ENCODE measurements at places on chromosomes 13 and 19.

- no peak for DNase-seq
These were observed 1241.9 kb downstream of the UQCRFS1 start for GRCh38 chr19:27971071-27971470.

- DNase-seq: no peak
These were observed 51.5 kb downstream of the EPS15L1 start for GRCh38 chr19:16420336-16420676.

DNA sequence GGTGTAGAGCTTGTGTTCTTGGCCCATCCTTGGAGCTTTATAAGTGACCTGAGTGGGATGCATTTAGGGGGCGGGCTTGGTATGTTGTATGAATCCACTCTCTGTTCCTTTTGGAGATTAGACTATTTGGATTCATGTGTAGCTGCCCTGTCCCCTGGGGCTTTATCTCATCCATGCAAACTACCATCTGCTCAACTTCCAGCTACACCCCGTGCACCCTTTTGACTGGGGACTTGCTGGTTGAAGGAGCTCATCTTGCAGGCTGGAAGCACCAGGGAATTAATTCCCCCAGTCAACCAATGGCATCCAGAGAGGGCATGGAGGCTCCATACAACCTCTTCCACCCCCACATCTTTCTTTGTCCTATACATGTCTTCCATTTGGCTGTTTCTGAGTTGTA, 6.1 kb downstream of the CLEC4M start:
- no peak for DNase-seq

GRCh38 chr19:39413911-39414608, 1.6 kb downstream of the PLEKHG2 start:
- DNase-seq: no peak

GRCh38 chr13:50167224-50167947, 152.1 kb downstream of the KCNRG start:
- DNase-seq: no peak

GRCh38 chr19:33678796-33679585, 57.2 kb downstream of the CHST8 start:
- DNase-seq: no peak

- no peak for DNase-seq
These were observed 333.9 kb downstream of the MYO16 start for GRCh38 chr13:108963276-108963810.

GRCh38 chr13:25843692-25844091, 208.1 kb downstream of the SHISA2 start:
- DNase-seq: no peak

DNA sequence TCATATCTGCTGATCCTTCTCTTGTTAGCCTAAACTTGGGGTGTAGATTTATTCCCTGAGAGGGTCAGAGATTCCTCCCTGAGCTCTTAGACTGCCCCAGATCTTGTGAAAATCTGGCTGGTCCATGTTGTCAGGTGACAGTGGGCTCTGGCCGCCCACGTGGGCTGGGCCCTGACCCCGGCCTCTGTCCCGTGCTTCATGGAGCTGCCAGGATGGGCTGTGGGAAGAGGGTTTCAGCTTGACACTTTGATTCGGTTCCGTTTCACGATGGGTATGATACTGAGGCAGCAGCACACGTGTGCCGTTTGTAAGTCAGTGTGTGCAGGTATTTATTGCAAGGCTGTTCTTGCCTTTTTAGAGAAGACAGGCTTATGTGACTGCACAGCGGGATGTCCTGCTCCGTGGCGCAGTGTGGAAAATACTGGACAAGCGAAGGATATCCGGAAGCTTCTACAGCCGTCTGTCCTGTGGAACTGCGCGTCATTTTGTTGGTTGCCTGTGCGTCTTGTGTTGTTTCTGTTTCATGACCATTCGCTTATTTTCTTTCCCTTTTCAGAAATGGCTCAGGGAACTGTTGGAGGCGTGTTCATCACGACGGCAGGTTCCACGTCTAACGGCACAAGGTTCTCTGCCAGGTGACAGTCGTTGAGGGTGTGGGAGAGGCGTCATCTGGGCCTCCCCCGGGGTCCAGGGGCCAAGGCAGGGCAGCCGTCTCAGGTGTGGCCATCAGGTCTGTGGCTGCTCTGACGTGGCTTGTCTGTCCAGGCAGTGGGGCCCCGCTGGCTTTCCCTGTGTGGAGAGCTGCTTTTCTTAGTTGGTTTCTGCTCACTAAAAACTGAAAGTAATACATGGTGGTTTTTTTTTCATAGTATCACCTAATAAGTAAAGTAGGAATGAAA, 20.5 kb downstream of the ATP4B start:
- no peak for DNase-seq
